Esophagus squamous epithelium (tissue), 5 donors: ENCODE measurements at places on chromosomes 5 and 9.

GRCh38 chr5:170865622-170866021, 3.8 kb downstream of the RANBP17 start:
- DNase-seq = no peak

DNA sequence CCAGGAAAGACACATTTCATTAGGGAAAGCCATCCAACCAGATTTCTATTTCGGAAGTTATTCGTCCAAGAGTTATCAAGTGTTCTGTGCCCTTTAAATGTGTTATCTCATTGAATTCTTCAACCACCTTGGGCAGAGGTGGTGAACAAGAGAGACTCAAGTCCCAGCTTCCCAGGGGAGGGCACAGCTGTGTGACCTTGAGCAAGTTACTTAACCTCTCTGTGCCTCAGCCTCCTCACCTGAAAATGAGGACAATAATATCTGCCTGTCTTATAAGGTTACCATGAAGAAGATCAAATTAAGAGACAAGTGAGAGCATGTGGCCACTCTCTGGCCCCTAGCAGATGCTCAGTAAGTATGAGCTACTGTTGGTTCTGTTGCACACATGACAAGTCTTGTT, 37.4 kb downstream of the WHRN start:
- no peak for DNase-seq

GRCh38 chr9:86669422-86669821, 277.9 kb downstream of the GAS1 start:
- DNase-seq = no peak

DNA sequence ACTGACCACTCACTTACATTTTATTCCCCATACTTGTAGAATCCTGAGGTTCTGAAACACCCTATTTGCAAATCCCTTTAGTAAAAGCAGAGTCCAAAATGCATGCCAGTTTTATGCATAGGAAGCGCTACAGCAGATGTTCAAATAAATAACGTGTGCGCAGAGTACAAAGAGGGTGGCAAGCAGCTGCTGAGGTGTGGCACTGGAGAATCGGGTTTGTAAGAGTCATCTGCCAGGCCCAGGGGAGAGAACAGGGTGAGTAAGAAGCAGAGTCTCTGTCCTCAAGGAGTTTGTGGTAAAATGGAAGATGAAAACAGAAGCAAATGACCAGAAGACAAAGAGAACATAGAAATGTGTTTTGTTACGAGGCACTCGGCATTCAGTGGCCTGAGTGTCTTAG, 288.8 kb downstream of the GLIS3 start:
- DNase-seq = no peak

DNA sequence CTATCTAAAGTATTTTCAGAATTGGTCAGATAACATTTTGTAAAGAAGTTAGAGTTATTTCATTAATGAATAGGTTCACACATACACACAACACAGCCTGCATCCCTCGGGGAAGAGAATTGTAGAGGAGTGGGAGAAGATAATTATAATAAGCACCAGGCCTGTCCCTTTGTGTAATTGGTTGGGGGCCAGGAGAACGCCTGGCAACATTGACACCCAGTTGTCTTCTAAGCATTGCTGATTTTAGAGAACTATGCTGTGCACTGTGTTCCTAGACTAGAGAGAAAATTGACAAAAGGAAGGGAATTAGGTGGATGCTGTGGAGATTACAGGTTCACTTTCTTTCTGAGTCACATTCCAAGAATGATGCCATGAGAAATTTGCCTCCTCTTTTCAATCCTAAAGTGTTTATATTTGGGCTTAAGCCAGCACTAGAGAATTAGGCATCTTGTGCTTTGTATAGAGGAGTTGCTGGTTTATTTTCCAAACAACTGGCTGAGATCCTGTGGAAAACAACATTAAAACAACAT, 247.6 kb downstream of the COX7C start:
- DNase-seq = no peak

DNA sequence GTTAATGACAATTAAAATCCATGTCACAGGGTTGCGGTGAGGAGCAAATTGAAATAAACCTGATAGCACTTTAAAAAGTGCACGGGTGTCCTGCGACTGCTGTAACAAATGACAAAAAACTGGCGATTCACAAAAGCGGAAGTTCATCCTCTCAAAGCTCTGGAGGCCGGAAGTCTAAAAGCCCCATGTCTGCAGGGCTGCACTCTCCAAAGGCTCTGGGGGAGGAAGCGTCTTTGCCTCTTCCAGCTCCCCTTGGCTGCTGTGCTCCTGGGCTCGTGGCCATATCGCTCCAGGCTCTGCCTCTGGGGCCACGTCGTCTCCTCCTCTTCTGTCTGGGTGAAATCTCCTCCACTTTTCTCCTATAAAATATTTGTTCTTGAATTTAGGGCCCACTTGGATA, 273.9 kb upstream of the IRX2 start:
- DNase-seq = no peak
